ENCODE measurements at places on chromosomes 7 and 10.

DNA sequence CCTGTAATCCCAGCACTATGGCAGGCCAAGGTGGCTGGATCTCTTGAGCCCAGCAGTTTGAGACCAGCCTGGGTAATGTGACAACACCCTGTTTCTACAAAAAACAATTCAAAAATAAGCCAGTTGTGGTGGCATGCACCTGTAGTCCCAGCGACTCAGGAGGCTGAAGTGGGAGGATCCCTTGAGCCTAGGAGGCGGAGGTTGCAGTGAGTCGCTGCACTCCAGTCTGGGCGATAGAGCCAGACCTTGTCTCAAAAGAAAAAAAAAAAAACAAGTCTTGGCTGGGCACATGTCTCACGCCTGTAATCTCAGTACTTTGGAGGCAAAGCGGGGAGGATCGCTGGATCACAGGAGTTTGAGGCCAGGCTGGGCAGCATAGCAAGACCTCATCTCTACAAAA lies 74.6 kb upstream of the PDSS1 start:
- no peak for DNase-seq

DNA sequence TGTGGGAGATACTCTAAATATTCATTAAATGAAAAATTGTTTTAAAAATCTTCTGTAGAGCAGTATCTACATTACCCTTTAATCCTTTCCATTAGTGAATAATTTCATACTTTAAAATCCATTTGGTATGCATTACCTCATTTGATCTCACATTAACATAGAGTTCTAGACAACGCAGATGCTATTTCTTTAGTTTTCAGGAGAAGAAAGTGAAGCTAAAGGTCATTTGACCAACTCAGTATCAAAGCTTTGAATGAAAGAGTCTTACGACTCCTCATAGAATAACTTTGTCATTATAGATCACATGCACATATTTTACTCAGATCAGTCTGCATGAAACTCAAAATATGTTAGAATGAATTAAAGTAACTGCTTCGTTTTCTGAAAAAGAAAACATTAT lies 460.2 kb downstream of the DNAJB9 start:
- DNase-seq = no peak

DNA sequence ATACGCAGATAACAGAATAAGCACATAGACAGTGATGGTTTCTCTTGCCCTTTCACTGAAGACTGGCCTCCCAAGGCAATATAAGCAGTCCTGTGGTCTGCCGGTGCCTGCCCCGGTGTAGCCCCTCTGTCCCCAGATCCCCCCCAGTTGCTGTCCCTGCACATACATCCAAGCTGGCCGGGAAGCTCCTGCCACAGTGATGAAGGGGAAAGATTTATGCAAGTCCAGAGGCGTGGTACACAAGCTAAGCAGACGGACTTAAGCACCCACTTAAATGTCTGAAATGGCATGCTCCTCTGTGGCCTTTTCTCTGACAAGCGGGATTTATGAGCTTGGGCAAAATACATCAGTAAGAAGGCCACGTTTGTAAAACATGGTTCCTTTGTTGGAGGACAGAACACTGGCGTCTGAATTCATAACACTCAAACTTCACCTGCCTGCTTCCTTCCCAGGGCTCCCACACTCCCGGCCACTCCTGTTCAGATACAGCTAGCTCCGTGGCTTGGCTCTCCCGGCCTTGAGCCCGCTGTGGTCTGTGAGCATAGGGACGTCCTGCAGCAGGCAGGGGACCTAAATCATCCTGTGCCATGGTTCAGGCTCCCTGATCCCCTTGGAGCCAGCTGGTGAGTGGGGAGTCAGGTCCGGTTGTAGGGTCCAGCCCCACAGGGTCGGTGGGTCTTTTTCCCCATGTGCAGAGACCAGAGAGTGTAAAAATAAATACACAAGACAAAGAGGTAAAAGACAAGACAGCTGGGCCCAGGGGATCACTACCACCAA lies 61.7 kb upstream of the PPP2R2D start:
- no peak for DNase-seq

DNA sequence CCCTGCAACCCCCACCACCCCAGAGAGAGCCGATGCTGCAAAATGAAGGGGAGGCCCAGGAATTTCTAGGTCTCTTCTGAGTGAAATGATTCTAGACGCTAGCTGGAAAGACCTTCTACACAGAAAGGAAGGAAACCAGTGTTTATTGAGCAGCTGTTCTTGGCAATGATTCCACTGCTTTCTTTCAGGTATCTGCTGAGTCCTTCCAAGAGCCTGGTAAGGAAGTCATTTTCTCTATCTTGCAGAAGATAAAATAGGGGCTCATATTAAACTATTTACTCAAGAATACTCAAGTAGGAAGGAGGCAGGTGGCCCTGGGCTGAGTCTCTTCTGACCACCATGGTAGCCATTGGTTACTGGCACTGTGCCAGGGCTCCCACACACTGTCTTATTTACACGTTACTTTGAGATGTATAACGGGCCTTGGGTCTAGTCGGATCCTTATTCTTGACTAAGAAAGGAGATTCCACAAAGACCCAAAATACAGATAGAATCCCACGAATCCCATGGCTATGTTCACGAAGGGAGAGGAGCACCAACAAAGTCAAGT lies 112.1 kb downstream of the GALNT11 start:
- DNase-seq = no peak

DNA sequence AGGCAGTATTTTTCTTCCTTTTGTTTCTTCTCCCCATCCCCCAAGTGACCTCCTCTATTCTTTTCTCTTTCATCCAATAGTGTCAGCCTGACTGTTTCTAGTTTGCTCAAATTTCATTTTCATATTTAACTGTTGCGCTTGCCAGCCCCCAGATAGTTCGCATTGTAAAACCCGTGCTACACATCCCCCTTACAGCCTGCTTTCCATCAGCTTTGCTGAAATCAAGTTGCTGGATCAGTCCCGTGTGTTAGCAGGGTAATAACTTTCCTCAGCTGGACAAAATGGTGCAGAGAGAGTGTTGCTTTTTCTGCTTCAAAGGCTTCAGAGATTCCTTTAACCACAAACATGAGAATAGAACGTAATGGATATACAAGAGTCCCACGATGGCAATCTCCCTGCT lies 180.6 kb upstream of the NPVF start:
- no peak for DNase-seq

DNA sequence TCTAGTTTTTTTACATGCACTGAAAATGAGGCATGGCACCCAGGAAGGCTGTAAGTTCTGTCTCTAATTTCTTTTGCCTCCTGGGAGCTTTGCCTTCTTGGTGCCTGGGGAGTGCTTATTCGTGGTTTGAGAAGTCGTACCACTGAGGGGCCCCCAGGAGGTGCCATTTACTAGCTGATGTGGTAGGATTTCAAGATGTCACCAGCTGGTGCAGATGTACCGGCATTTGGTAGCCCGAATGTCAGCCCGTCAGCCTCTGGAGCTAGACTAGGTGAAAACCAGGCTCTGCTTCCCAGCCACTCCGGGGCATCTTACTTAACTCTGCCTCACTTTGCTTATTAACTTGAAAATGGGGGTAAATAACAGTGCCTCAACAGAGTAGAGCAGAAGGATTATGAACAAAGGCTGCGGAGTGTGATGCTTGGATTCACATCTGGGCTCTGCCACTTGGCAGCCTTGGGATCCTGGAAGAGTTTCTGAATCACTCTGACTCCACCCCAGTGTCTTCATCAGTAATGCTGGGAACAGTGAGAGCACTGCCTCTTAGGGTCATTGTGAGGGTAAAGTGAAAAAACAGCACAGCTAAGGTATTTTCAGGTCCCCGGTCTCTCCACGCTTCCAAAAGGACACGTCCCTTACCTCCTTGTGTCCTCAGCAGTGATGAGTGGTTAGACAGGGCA lies 31.4 kb upstream of the BTBD16 start:
- no peak for DNase-seq

GRCh38 chr10:88428442-88428841 lies 154.7 kb downstream of the RNLS start:
- no peak for DNase-seq

DNA sequence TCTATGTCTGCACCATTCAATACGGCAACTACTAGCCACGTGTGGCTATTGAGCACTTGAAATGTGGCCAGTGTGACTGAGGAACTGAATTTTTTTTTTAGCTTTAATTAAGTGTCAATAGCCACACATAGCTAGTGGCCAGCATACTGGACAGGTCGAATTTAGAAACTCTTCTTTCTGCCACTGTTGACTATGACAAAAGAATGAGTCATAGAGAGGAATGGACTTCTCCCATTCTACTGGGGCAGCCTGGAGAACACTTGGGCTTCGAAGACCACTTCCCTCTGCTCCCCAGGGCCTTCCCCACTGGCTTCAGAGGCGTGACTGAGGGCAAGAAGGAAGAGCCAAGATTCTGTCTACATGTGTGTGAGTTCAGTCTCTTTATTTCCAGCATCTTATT lies 137.5 kb downstream of the SNX10 start:
- DNase-seq = no peak

DNA sequence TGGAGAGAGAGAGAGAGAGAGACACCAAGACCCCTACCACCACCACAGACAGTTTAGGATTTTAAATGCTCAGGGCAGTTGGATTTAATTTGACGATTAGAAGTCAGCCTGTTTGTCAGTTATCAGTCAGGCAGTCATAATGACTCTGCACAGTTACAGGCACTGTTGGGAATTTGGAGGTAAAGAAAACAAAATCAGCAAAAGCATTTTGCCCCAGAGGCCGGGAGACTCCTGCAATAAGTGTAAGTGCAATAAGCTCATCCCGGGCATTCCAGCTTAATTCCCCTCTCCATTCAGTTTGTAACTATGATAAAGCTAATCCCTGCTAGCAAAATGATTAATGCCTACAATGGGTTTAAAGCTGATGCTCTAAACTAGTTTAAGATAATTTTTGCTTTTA lies 13.5 kb downstream of the SEMA3C start:
- DNase-seq = no peak

GRCh38 chr7:52938455-52939133 lies 96.8 kb upstream of the POM121L12 start:
- no peak for DNase-seq

DNA sequence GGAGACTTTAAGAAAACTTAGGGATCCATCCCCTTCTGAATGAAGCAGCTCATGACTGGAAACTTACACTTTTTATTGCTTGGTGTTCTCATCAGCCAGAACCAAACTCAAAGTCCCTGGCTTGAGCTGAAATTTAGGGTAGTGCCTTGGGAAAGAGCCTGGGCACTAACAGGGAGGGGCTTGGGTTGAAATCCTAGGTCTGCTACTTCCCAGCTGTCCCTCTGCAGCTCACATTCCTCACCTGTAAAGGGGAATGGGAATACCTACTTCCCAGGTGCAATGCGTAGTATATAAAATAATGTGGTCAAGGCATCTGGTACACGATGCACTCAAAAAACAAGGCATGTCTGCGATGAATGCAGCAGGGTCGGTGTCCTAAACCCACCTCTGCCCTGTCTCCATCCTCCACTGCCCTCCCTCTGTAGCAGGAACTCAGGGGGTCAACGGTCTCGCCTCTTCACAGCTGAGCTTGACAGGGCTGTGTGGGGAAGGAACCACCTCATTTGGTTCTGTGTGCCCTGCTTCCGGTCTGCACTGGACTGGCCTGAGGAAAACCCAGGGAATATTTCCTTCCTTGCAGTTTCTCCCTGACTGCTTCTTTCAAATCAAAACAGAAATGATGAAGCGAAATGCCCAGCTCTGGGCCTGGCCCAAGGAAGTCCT lies 80.0 kb downstream of the COBL start:
- DNase-seq = no peak

DNA sequence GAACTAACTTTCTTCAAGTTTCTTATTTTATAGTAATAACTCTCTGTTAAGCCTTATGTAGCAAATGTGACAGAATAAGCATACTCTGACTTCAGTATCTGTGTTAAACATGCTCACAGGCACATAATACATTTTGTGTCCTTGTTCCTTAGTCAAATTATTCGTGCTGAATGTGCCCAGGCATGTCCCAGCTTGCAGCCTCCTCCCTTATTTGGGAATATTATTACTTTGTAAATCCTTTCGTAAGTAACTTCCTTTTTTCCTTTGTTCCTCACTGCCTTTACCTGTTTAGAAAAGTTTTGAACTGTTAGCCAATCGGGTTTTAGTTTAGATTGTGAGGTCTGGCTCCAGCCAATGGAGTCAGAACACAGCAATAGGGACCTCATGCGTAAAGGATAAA lies 46.9 kb downstream of the GALNT11 start:
- no peak for DNase-seq

GRCh38 chr7:36456138-36456537 lies 66.5 kb downstream of the ANLN start:
- DNase-seq = no peak

DNA sequence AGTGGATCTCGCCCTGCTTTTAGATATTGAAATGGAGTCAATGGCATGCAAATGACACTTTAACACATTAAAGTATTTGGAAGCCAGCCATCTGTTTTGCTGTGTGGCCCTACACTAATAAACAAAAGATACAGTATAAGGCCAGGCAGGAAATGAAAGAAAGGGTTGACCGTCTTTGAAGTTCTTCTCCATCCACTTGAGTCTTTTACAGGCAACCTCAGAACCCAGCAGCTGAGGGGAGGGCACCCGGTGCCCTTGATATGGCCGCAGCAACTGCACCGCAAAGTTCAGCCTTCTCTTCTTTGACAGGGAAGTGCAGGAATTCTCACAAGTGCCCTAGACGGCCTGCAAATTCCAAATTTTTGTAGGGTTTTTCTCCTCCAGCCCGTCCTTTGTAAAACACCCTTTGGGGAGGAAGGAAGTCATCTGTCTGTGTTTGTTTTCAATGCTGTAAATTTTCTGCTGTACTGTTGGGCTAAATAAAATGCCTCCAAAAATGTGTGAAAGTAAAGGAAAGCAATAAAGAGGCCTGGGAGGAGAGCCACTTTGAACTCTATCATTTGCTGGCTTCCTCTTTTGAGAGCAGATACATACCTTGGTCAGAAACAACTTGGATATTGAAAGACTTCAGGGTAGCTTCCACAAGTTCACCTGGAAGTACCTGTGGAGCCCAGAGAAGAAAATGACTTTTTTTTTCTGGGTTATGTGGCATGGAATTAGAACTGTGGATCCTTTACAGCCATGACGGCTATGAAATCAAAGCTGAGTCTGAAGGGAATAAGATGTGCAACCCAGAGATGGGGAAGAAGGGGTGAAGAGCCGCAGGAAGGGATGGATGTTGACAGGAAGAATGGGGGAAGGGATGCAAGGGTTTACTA lies 3.6 kb downstream of the HOXA1 start:
- DNase-seq = no peak

DNA sequence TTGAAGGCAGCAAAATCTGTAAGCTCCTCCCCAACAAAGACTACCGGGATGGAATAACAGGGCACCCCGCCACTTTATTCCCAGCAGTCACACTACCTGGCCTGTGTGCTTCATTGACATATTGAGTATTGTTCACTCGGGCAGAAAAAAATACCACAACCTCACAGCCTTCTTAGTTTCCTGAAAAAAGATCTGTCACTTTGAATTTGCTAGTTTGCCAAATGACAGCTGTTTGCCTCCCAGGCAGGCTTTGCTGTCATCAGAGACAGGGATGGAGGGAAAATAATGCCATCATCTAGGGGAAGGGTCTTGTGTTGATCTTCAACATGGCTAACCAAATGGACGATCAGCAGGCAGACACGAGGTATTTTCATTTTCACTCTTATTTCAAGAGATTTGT lies 26.9 kb downstream of the BMPER start:
- DNase-seq = no peak

GRCh38 chr10:43458227-43458626 lies 21.3 kb downstream of the ZNF487 start:
- DNase-seq = no peak

GRCh38 chr7:100565133-100565571 lies 8.5 kb downstream of the SAP25 start:
- no peak for DNase-seq
